AG04449 (cell line): ENCODE measurements at places on chromosomes 6 and 20.
A peak's percentile ranks its signal among the peaks of the same experiment; 100 is the strongest.

DNA sequence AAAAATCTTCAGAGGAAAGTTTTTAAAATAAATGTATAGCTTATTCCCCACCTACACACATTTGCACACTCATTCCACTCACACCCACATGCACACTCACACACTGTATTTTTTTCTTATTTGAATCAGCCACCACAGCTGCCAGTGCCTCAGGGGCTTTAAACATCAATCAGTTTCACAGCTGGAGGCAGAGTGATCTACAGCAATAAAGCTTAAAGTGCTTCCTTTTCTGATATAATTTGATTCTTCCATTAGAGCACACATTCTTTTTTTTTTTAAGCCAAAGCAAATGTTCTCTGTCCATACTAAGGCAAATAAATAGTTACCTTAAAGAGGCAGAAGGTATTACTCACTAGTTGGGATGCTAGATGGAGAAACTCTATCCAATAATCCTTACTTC is 498.8 kb upstream of the POU3F2 start:
- no peak for DNase-seq

DNA sequence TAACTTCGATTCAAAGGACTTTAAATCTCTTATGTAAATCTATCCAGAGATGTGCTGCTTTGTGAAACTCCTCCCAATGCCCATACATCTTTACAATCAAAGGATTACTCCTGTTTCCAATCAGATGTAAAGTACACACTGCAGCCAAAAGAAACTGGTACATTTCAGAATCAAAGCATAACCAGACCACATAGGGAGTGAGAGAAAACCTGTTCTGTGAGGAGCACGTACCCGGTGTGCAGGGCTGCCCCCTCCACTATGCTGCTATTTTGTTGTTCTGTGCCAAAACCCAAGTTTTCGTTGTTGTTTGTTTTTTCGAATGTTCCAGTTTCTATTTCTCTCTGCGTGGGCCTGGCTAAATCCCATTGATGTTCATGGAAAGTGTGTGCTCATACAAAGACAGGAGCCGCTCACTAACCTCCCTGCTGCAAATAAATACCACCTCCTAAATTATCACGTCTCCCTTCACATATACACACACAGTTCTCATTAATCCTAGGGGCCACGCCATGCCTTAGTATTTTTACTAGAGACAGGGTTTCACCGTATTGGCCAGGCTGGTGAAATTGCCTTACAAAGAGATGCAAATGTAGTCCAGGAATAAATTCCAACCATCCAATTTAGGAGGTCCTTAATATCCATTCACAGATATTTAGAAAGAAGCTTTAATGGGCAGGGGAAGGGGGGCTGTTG is 52.9 kb downstream of the ATP9A start:
- no peak for DNase-seq

DNA sequence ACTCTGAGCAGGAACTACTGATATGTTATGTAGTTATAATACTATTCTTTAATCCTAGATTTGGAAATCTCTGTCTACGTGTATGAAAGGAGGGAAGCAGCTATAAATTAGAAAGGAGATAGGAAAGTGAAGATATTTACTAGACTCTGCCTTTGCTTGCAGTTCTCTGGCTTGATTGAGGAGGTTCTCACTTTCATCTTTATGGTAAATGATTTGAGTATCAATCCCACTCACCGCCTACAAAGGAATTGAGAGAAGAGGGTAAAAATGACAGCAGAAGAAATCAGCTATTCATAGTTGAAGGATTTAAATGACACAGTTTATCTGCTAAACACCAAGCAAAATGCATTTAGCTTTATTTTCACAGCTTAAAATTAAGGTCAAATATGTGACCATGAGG is 67.3 kb downstream of the FAM229B start:
- DNase-seq: no peak

- DNase-seq: no peak
These were observed 58.3 kb downstream of the IYD start for GRCh38 chr6:150427037-150427602.

- no peak for DNase-seq
These were observed 4.1 kb downstream of the CCND3 start for GRCh38 chr6:41937472-41937860.

- peak; percentile 37 for DNase-seq
These were observed 172.1 kb upstream of the GGTLC1 start for GRCh38 chr20:24160563-24161281.

GRCh38 chr20:40689943-40690835 is 1.2 kb upstream of the MAFB start:
- peak; percentile 52 for DNase-seq

DNA sequence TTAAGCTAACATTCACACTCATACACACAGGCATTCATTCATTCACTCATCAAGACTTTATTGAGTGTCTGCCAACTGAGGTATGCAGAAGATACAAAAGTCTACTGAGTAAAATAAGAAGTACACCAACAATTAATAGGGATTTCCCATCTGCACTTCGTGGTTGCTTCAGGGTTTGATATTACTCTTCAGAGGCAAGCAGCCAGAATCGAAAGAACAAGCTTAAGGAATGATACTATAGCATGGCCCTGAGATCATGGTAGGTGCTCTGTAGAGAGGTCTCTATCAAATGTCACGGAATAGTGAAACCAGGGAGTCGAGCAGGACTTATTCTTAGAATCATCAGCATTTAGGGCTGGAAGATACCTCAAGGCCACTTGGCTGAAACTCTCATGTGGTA is 135.4 kb downstream of the NRN1 start:
- no peak for DNase-seq

GRCh38 chr6:6270948-6271535 is 49.4 kb downstream of the F13A1 start:
- DNase-seq: no peak
